ENCODE measurements at places on chromosomes 12 and 14.

GRCh38 chr12:131004166-131004565 is 50.5 kb downstream of the ADGRD1 start:
- DNase-seq = no peak

GRCh38 chr12:80714055-80714454 is 2.7 kb upstream of the MYF5 start:
- no peak for DNase-seq

- DNase-seq = peak; percentile 86
These were observed at the start of gene SLC2A3 for GRCh38 chr12:7935590-7936581. Gene SLC2A3 (minus strand): TSS chr12:7936187. CDS start chr12:7936034, 153 bp downstream.

- DNase-seq = no peak
These were observed 13.5 kb downstream of the AMN1 start for GRCh38 chr12:31715283-31715825.

DNA sequence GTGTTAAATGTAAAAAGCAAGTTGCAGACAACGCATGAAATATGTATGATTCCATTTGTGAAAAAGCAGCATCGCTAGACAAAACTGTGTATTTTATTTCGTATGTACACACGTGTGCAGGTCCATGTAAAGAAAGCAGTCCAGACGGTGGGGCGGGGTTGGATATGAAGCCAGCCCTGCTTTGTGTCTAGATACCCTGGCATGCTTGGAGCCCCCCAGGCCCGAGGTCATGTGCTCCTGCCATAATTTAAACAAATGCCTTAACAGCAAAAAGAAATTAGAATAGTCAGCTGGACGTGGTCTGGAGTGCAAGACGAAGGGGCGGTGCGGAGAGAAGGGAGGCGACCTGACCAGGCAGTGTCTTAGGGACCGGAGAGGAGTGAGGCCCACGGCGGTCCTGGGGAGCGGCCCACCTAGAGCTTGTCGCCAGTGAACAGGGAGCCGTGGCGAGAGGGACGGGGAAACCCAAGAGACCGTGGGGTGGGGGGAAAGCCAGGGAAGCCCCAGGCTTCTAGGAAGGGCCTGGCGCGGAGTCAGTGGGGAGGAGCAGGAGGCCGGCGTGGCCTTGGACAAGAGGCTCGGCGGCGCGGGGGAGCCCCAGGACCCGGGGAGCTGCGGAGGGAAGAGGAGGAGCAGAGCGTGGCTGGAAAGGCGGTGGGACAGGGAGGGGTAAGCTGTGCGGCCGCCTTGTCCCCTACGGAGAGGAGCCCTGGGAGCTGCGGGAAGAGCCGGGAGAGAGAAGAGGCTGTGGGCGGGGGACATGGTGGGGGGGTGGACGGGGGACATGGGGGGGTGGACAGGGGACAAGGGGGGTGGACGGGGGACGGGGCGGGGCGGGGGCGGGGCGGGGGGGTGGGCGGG is 118.5 kb upstream of the C14orf180 start:
- no peak for DNase-seq

DNA sequence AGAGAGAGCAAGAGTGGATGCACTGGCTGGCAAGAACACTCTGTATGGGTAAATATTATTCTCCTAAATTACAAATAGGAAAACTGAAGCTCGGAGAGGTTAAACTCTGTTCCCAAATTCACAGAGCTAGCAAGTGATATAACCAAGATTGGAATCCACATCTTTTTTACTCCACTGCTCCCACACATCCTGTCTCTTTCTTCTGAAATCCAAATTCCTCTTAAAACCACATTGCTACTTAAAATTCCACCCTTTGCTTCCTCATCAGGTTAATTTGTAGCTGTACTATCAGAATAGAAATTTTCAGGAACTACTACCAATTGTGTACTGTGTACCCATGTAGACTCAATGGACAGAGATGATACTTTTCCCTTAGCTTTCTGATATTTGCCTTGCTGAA is 74.4 kb downstream of the ARMH4 start:
- no peak for DNase-seq

- no peak for DNase-seq
These were observed 630 bp downstream of the ALDH1L2 start for GRCh38 chr12:105083551-105084105.

DNA sequence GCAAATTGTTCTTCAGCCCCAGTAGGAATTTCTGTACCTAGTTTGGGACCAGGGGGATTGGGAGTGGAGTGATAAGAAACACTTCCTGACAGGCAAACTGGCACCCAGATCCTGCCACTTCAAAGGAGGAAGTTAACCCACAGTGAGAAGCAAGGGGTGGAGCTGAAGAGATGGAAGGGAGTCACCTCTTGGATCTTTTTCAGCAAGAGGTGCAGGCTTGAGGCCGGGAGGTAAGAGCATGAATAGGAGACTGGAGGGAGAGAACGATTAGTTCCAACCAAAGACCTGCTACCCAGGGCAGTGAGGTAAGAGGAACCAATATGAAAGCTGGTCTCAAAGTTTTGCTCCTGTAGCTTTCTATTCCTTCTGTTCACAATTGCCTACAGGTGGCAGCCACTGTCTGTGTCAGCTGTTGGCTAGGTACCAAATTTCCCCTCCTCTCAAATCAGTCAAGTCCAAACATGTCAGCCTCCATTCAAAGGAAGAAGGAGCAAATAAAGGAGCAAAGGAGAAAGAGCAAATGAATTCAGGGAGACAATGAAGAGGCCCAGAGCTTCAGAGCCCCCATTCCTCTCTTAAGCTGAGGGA is 14.9 kb upstream of the TAC3 start:
- peak; percentile 28 for DNase-seq

- no peak for DNase-seq
These were observed 1.5 kb downstream of the CMAS start for GRCh38 chr12:22047494-22047893.

- no peak for DNase-seq
These were observed 8.9 kb upstream of the KRT7 start for GRCh38 chr12:52224151-52224550.

DNA sequence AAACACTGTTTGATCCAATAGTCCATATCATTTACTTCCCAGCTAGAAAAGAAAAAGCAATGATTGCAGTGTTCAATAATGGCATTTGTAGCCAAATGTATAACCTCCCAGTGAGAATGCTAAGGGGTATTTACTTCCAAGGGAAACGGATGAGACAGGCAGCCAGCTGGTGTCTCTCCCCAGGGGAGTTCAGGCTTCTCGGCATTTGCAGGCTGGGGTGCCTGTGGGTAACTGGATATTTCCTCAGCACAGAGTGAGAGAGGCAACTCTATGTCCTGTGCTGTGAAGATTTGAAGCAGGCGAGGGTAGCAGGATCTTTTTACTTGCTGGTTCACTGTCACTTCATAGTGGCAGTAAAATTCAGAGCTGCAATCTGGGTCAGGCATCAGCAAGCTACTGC is 1455.6 kb upstream of the TMEM132C start:
- no peak for DNase-seq

GRCh38 chr12:122880668-122881067 is 15.3 kb downstream of the VPS37B start:
- no peak for DNase-seq

GRCh38 chr14:68939893-68940613 is 39.0 kb downstream of the ACTN1 start:
- DNase-seq = no peak
